ENCODE measurements at places on chromosomes 13 and 19. TPM values are rescaled to one million over a fixed set of nuclear protein-coding genes. Genes with fewer than 3 reads are reported as not detected.

Gene HNRNPUL1
- 90.1 TPM for total RNA-seq

Gene KLK2
- total RNA-seq, result not detected

Gene C19orf85
- not detected for total RNA-seq

Gene ZNF565
- total RNA-seq, result 7.5 TPM

Gene FUT1
- 0.13 TPM for total RNA-seq

Gene RASIP1
- 0.52 TPM for total RNA-seq

Gene KLF1
- not detected for total RNA-seq

Gene CALR3
- not detected for total RNA-seq

Gene ARID3A
- 16.1 TPM for total RNA-seq

Gene ATP1A3
- total RNA-seq, result 0.13 TPM

Gene ACER1
- total RNA-seq, result not detected

Gene CYP4F22
- total RNA-seq, result not detected

Gene ADAT3
- 2.5 TPM for total RNA-seq

Gene OR10H1
- not detected for total RNA-seq

Gene SIGLECL1
- not detected for total RNA-seq

Gene C1QTNF9B
- total RNA-seq, result not detected

Gene MCF2L
- 0.36 TPM for total RNA-seq

Gene IGFLR1
- total RNA-seq, result 0.73 TPM

Gene PCDH9
- 3.8 TPM for total RNA-seq

Gene ZNF229
- 11.6 TPM for total RNA-seq

Gene PSG11
- not detected for total RNA-seq

Gene CD33
- total RNA-seq, result not detected

Gene B3GNT3
- not detected for total RNA-seq

Gene ZNF829
- 3.4 TPM for total RNA-seq

Measured in smooth muscle cell of the pulmonary artery (primary cell).